ENCODE measurements at places on chromosomes 12 and 14. TPM values are rescaled to one million over a fixed set of nuclear protein-coding genes. Genes with fewer than 3 reads are reported as not detected.

Gene PIWIL1
- total RNA-seq = not detected

Gene KCNH3
- 3.7 TPM for total RNA-seq

Gene KRT3
- total RNA-seq = not detected

Gene RNF31
- 23.2 TPM for total RNA-seq

Gene FGF6
- not detected for total RNA-seq

Gene PPP1R36
- total RNA-seq = 0.82 TPM

Gene SLC25A47
- not detected for total RNA-seq

Gene AMDHD1
- 0.82 TPM for total RNA-seq

Data from frontal cortex (tissue), 4 donors.